CD4-positive, alpha-beta T cell treated with Interleukin-2 at 100 ng/mL for 4 hours (primary cell): ENCODE measurements at places on chromosomes 16 and 17.
A peak's percentile ranks its signal among the peaks of the same experiment; 100 is the strongest.

- no peak for DNase-seq
Measured at GRCh38 chr17:67323445-67323844, 42.9 kb downstream of the PSMD12 start.

GRCh38 chr16:49452578-49452977, 79.0 kb downstream of the C16orf78 start:
- no peak for DNase-seq

DNA sequence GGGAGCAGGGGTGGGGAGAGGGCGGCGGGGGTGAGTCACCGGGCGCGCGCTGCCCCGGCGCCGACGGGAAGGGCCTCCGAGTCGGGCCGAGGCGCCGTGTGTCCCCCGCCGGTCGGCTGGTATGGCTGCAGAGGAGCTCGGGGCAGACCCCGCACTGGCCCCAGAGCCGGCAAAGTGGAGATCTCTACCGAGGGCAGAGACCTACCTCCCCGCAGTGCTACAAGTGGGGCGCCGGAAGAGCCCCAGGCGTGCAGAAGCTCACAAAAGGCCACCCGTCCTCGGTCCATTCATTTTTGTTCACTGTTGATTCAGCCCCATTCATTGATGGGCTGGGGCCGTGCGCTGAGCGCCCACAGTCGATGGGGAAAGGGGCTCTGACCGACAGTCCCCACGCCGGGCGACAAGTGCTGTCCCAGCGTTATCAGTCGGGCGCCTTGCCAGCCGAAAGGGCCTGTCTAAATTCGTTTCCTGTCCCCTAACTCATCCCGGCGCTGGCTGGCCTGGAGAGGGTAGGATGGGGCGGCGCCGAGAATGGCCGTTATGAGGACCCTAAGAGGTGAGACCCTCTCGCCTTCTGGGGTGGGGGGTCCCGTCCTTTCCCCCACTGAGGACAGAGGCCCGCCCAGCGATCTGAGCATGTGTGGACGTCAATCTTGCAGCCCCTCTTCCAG, 709 bp upstream of the ENO3 start:
- no peak for DNase-seq

GRCh38 chr16:46900455-46901235, 16.5 kb downstream of the GPT2 start:
- no peak for DNase-seq

DNA sequence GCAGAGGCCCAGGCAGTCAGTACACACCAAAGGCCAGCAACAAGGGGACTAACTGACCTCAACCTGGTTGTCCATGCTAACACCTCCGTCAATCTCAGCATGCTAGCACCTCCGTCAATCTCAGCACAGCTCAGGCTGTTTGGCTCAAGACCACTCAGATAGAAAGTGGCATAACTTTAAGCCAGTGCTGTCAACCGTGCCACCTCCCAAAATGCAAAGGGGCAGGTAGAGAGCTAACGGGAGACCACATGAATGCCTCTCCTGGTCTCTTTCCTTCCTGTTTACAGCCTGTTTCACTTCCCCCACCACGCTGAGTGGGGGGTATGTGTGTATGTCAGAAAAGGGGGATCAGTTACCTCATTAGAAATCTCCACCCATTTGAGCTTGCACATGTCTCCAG, 3.3 kb downstream of the UBTF start:
- peak; percentile 38 for DNase-seq

- DNase-seq: no peak
Measured at GRCh38 chr16:49365711-49366509, 7.7 kb upstream of the C16orf78 start.

DNA sequence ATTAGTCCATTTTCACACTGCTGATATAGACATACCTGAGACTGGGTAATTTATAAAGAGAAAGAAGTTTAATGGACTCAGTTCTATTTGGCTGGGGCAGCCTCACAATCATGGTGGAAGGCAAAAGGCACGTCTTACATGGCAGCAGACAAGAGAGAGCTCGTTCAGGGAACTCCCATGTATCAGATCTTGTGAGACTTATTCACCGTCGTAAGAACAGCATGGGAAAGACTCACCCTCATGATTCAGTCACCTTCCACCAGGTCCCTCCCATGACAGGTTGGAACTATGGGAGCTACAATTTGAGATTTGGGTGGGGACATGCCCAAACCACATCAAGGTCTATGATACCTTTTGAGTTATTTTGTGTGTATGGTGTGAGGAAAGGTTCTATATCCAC, 66.9 kb downstream of the METRNL start:
- DNase-seq: no peak

- DNase-seq: no peak
Measured at GRCh38 chr17:78972507-78973105, 7.1 kb downstream of the LGALS3BP start.

DNA sequence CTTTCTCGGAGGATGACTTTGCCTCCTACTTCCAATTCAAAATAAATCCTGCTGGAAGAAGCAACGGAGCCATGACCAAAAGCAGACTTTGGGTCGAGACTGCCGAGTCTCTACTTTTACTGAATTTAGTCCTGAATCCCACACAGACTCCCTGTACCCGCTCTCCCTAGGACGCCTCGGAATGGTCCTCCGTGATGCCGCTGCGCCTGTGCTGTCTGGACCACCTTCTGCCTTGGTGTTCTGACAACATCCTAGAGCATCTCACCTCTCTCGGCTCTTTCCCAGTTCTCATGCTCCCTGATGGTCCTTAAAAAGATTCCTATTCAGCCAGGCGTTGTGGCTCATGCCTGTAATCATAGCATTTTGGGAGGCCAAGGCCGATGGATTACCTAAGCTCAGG, 181.1 kb upstream of the HSBP1 start:
- no peak for DNase-seq

- no peak for DNase-seq
Measured at GRCh38 chr16:49458656-49459445, 85.2 kb downstream of the C16orf78 start.

GRCh38 chr16:87407511-87408112, 15.5 kb downstream of the MAP1LC3B start:
- peak; percentile 22 for DNase-seq

- DNase-seq: peak; percentile 74
Measured at GRCh38 chr17:77409282-77410161, 268.8 kb downstream of the SEC14L1 start.

DNA sequence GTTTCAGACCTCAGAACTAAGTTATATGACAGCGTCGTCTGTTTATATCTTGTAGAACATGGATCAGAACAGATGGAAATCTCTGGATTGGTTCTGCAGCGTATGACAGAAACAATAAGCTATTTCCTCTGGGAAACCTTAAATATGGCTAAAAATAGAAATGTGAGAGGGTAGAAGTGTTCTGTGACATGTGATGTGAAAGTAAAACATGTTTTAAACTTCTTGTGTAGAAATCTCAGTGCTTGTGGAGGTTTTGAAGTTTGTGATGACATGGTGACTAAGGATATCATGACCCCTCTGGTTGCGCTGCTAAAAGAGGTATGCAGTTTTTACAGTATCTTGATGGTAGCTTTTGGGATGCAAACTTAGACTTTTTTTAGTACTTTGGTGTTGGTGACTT, 2.8 kb downstream of the HEATR3 start:
- DNase-seq: no peak

GRCh38 chr17:40615068-40615840, 32.4 kb downstream of the SMARCE1 start:
- DNase-seq: peak; percentile 58

DNA sequence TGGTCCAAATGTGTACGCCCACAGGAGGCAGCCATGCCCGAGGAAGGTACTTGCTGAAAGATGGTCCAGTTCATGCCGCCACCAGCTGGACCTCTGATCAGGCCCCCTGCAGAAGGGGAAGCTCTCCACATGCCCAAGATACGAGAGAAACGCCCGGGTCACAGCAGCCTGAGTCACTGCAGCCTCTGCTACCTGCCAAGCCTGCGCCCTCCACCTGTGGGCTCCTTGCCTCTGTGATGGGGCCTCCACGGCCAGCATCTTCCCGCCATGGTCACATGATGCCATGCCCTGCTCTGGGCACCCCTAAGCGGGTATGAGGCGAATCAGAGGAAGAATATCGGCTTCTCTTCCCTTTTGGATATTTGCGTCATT, 13.7 kb upstream of the KREMEN2 start:
- DNase-seq: no peak

- DNase-seq: no peak
Measured at GRCh38 chr17:62162898-62163297, 97.8 kb upstream of the MED13 start.

DNA sequence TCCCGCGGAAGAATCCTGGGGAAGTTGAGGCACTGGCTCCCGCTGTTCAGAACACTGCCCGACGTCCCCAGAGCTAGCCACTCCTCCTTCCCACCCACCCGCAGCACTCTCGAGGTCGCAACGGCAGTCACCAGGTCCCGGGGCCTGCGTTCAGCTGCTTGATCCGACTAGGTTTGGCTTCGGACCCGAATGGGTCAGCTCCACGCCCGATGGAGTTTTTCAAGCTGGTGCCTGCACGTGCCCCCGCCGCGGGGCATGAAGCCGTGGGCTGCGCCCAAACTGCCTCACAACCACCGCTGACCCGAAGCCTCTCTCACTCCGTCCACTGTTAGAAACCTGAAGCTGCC, 12.4 kb upstream of the ODF4 start:
- no peak for DNase-seq

GRCh38 chr16:85491798-85492294, 121.3 kb upstream of the GSE1 start:
- no peak for DNase-seq
